ENCODE measurements at places on chromosomes 11 and 22. TPM values are rescaled to one million over a fixed set of nuclear protein-coding genes. Genes with fewer than 3 reads are reported as not detected.

Gene SPINDOC
- 13.1 TPM for total RNA-seq

Gene DBX1
- total RNA-seq = not detected

Gene FAM180B
- total RNA-seq = 0.24 TPM

Gene SAA1
- 0.57 TPM for total RNA-seq

Gene NECTIN1
- total RNA-seq = 10.9 TPM

DNA sequence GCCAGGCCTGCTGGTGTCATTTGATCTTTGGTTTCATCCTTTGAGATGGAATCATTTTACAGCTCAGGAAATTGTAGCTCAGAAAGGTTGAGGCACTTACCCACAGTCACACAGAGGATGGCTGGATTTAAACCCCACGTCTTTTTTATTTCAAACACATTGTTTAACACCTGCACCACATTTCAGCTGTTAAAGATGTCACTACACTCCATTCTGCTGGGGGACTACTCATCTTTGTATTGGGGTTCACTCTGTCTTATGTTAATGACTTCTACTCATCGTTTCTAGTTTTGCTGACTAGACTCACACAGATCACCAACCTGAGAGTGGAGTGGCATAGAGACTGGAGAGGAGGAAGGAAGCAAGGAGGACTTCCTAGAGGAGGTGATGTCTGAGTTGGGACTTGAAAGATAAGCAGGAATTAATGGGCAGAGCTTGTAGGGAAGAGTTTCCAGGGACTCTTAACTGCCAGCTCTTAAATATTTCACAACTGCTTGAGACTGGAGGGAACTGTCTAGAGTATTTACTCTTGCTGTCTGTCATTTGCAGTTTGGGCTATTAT, 80.0 kb downstream of the TP53I11 start:
- H3K27me3 ChIP-seq = no peaks in the 10 kb centered on the region
- peaks cover 6% of the 10 kb centered on the region for H3K4me1 ChIP-seq
- H3K4me3 ChIP-seq = no peak overlapping the region
- H3K36me3 ChIP-seq = no peaks in the 10 kb centered on the region
- DNase-seq = no peak
- no peak overlapping the region for H3K27ac ChIP-seq

DNA sequence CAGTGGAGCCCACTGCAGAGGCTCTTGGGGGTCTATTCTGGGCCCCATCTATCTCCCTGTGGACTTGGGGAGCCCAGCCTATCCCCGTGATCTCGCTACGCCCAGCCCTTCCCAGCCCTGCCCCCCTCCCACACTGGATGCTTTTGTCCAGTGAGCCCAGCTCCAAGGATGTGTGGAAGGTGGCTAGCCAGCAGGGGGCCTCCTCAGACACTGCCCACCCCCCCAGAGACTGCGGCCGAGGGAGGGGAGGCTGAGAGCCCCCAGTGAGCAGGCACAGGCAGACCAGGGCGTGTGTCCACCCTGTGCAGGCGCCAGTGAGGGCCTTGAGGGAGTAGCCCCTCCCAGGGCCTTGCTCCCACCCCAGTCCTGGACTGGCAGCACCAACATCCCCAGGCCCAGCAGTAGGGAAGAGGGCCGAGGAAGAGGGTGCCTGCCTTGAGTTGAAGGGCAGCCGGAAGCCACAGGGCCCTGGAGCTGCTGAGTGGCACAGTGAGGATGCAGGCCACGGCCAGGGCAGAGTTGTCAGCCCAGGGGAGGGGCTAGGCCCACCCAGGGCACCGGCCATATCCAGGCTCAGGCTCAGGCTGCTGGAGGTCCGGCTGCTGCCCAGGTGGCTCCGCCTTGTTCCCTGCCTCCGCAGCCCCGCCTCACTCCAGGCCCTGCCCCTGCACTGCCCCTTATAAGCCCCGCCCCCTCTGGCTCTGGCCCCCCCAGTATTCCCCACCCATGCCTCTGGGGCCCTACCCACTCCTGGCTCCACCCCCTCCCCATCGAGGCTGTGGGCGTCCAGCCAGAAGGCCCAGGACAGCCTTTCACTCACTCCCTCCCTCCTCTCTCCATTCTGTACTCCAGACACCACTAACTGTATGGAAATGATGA, 28.0 kb downstream of the MOB2 start:
- H3K27me3 ChIP-seq = no peaks in the 10 kb centered on the region
- no peak overlapping the region for H3K4me3 ChIP-seq
- H3K36me3 ChIP-seq = no peaks in the 10 kb centered on the region

DNA sequence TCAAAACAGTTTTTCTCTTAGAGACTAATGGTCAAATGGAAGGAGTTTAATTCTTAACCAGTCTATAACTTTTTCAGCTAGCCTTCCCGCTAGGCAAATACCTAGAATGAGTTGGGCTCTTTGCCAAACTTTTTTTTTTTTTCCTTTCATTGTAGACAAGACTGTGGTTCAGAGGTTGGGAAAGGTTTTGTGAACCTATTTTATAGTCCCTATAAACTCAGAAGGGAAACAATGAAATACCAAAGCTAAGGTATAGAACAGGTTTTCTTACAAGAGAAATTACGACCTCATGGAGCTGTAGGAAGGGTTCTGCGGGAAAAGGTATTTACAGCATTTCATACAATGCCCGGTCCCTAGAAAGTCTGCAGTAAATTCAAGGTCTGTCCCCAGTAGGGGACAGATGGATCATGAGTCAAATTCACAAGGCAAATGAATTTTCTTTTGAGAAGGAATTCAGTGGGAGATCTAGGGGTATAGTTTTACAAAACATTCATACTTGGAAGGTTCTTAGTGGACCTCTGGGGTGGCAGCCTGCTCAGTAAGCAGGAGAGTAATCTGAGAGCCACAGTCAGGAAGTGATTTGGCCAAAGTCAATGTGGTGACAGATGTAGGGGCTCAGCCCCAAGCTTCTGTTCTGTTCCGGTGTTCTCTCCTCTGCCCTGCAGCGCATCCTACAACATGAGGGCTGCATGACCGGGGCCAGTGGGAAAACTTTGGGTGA, 146.8 kb downstream of the DBX1 start:
- H3K36me3 ChIP-seq = no peaks in the 10 kb centered on the region
- peak; percentile 45 for DNase-seq
- peaks cover 6% of the 10 kb centered on the region for H3K4me1 ChIP-seq
- H3K27me3 ChIP-seq = no peaks in the 10 kb centered on the region

DNA sequence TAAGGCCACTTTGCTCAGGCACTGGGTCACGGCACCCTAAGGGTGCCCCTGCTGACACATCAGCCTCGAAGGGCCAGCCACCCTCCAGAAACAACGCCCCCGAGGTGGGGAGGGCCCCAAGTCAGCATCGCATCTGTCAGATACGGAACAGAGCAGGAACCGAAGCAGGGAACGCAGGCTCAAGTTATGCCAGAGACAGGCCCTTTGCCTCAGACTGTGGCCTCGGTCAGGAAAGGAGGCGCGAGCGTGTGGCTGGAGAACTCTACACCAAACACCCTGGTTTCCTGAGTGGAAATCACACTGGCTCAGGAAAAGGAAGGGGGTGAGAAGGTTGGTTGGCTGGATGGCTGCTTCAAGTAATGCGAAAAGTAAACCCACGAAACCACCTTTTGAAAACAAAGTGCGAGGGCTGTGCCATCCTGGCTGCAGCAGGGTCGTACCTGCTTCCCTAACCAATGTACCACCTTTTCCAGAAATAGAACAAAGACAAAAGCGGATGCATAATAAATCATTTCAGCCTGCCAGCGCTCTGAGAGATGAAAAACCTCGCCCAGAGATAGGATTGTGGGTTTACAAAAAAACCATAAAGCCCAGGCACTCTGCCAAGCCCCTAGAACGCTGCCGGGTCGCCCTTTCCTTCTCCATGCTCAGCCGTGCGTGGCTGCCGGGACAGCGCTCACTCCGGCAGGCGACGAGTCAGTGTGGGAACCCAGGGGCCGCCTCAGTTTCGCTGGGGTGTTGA, 38.6 kb downstream of the TRMU start:
- H3K36me3 ChIP-seq = no peaks in the 10 kb centered on the region
- H3K4me1 ChIP-seq = no peaks in the 10 kb centered on the region
- no peak overlapping the region for H3K27ac ChIP-seq
- no peak for DNase-seq

DNA sequence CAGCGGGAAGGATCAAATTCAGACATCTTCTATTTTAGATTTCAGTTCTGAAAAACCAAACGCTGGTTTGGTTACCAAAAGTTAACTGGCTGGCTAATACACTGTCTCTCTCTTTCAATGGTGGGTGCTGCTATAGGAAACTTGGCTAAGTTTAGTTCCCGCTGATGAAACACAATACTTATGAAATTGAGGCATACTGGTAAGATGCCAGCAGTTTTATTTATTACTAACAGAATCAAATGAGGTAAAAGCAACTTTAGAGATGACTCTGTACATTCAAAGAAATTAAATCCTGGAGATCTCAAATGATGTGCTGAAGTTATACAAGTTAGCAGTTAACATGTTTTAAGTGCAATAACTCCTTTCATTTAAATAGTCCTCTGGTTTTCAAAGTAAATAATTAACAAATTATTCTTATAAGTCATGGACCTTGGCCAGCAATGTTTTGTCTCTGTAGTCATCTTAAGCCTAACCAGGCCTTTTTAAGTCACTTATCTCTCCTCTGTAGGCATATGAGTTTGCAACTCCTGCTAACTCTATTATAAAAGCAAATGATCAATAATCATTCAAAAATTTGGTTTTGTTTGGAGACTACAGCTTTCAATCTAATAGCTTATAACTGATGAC, 54.8 kb downstream of the PAK1 start:
- no peaks in the 10 kb centered on the region for H3K27me3 ChIP-seq
- no peaks in the 10 kb centered on the region for H3K4me1 ChIP-seq
- no peak overlapping the region for H3K4me3 ChIP-seq
- H3K36me3 ChIP-seq = no peaks in the 10 kb centered on the region

GRCh38 chr11:79413268-79413667, 27.6 kb downstream of the TENM4 start:
- peaks cover 4% of the 10 kb centered on the region for H3K27me3 ChIP-seq
- H3K4me1 ChIP-seq = peaks cover 7% of the 10 kb centered on the region
- no peak overlapping the region for H3K27ac ChIP-seq

DNA sequence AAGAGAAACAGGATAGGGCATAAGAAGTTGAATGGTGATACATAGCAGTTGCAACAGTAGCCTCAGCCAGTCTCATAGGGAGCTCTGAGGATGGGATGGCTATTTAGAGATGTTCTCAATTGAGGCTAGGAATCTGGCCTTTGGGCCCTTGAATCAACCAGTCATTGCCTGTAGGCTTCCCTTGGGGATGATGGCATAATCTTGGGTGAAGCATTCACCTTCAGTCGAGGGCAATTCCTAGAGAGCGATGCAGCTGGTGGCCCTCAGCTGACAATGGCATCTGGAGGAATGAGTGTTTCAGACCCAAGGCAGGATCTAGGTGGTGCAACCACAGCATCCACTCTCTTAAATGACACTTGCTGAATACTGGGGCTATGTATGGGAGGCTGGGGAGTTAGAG, 61.0 kb downstream of the CCDC81 start:
- no peak overlapping the region for H3K4me3 ChIP-seq
- H3K4me1 ChIP-seq = peaks cover 4% of the 10 kb centered on the region
- H3K36me3 ChIP-seq = no peaks in the 10 kb centered on the region
- no peak for DNase-seq

DNA sequence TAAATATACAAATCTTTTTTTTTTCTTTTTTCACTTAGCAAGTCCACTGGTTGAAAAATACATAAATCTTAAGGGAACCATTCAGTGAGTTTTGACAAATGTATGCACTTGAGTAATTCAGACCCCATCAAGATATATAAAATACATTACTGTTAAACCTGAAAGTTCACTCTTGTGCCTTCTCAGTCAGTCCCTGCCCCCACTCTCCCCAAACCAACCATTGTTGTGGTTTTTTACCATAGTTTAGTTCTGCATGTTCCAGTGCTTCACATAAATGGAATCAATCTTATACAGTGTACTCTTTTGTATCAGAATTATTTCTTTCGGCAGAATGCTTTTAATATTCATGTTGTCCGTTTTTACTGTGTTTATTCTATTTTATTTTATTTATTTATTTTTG, 26.1 kb downstream of the RNF214 start:
- no peaks in the 10 kb centered on the region for H3K4me1 ChIP-seq
- DNase-seq = no peak
- no peak overlapping the region for H3K4me3 ChIP-seq
- no peak overlapping the region for H3K27ac ChIP-seq
- H3K36me3 ChIP-seq = peaks cover 21% of the 10 kb centered on the region
- H3K27me3 ChIP-seq = no peaks in the 10 kb centered on the region

DNA sequence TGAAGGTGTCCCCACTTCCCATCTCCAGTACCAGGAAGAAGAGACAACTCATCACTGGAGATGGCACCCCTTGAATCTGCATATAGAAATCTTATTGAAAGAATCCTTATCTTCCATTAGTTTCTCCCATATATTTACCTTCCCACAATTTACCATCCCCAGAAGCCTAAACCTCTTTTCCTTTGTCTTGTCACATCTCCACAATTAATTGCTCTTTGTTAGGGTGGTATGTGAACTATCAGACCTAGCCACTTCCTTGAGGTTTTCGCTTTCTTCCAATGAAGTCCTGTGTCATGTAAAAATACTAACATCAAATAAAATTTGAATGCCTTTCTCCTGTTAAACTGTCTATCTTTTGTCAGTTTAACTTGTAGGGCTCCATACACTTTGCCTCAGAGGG, 37.9 kb downstream of the FAM227A start:
- H3K4me1 ChIP-seq = no peaks in the 10 kb centered on the region
- H3K27me3 ChIP-seq = no peaks in the 10 kb centered on the region
- no peak overlapping the region for H3K4me3 ChIP-seq
- H3K36me3 ChIP-seq = no peaks in the 10 kb centered on the region
- no peak overlapping the region for H3K27ac ChIP-seq
- no peak for DNase-seq

GRCh38 chr11:32052215-32052614, 38.7 kb upstream of the RCN1 start:
- DNase-seq = peak; percentile 27
- no peaks in the 10 kb centered on the region for H3K36me3 ChIP-seq
- H3K4me1 ChIP-seq = peaks cover 3% of the 10 kb centered on the region
- peaks cover 14% of the 10 kb centered on the region for H3K27me3 ChIP-seq
- H3K4me3 ChIP-seq = no peak overlapping the region

DNA sequence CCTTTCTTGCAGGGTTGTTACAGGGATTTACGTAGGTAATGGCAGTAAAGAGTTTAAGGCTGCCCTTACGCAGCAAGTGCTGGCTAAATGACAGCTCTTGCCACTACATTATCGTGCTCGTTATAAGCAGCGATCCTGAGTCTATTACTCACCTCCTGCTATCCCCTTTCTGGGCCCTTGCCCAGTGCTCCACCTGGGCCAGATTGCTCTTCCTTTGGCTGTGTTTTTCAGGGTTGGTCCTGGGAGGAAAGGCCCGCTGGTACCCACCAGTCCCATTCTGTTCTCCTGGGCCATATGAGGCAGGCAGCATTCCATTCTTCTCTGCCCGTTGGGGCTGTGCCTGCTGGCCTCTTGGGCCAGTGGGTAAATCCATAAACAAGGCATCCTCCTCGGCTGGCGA, 87.5 kb downstream of the C11orf58 start:
- H3K4me1 ChIP-seq = peaks cover 23% of the 10 kb centered on the region
- no peaks in the 10 kb centered on the region for H3K27me3 ChIP-seq
- H3K27ac ChIP-seq = no peak overlapping the region
- H3K36me3 ChIP-seq = no peaks in the 10 kb centered on the region

- no peak overlapping the region for H3K4me3 ChIP-seq
- H3K4me1 ChIP-seq = no peaks in the 10 kb centered on the region
Observed at GRCh38 chr11:134365011-134365925, 33.5 kb downstream of the GLB1L2 start.

GRCh38 chr22:37459206-37459605, 27.0 kb downstream of the MFNG start:
- no peaks in the 10 kb centered on the region for H3K36me3 ChIP-seq
- no peaks in the 10 kb centered on the region for H3K4me1 ChIP-seq
- DNase-seq = no peak
- H3K27ac ChIP-seq = no peak overlapping the region
- H3K4me3 ChIP-seq = no peak overlapping the region
- H3K27me3 ChIP-seq = peaks cover 32% of the 10 kb centered on the region
